Stimulated activated CD4-positive, alpha-beta T cell treated with anti-CD3 and anti-CD28 coated beads, Interleukin-15, amount 100 ng/mL, for 48 hours (primary cell): ENCODE measurements at places on chromosomes 6 and 20.

- DNase-seq = no peak
Observed at GRCh38 chr20:45268531-45268930, 14.2 kb upstream of the SLPI start.

- DNase-seq = no peak
Observed at GRCh38 chr6:78999737-79000136, 78.3 kb downstream of the PHIP start.

- DNase-seq = no peak
Observed at GRCh38 chr6:157644043-157644810, 178.8 kb upstream of the SNX9 start.

DNA sequence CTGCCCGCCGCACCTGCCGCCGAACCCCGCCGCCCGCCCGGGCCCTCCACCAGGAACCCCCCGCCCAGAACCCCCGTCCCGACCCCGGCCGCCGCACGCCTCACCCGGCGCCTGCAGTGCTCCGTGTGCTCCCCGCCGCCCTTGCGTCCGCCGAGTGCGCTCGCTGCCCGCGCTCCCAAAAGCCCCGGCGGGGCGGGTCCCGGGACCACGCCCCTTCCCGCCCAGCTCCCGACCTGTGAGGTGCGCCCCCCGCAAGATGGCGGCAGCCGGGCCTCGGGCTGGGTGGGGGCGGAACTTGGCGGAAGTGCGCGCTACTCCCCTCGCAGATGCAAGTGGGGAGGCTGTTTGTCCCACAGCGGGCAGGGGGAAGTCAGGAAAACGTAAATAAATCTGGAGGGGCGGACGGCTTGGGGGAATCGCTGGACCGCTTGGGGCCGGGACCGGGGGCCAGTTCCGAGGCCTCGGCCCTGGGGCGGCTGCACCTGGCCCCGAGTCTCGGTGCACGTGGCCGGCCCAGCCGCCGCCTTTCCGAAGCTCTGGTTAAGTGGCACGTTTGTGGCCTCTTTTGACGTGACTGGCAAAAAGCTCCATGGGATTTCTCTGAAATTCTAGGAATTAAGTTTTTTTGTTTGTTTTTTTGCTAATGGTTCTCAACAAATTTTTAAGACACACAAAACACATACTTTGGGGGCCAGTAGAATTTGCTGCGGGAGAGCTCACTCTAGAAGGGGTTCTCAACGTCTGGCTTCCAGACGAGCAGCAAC is at the start of gene EZR:
Gene EZR, minus strand, starts transcription at position 156 of the 764 bp plus-strand sequence. CDS start 1,275 bp downstream, outside the sequence.
- DNase-seq = peak; percentile 81

DNA sequence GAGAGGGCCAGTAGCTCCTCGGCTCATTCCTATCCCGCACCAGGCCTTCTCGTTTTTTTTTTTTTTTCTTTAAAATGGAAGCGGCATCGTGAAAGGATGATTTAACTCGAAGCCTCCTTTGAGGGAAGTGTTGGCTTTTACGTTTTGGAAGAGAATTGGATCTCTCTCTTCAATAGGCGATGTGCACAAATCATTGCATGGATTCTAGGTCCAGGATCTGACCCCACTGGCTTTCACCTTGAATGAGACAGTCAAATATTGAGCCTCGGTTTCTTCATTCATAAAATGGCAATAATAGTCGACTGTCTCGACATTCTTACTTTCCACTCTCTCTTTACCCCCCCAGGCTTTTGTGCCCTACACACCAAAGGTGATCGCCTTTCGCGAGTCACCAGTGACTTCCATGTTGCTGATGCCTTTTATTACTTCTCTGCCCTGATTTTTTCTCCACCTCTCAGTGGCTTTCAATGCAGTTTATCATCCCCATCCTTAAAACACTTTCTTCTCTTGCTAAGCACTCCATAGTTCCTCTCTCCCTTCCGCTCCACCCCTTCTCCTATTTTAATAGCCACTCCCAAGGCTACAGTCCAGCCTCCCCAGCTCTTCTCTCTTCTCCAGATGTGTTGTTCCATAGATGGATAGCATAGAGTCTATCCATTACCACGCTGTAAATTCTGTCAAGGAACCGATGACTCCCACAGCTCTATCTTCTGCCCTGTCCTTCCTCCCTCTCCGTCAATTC is 473 bp upstream of the DTNBP1 start:
- no peak for DNase-seq

DNA sequence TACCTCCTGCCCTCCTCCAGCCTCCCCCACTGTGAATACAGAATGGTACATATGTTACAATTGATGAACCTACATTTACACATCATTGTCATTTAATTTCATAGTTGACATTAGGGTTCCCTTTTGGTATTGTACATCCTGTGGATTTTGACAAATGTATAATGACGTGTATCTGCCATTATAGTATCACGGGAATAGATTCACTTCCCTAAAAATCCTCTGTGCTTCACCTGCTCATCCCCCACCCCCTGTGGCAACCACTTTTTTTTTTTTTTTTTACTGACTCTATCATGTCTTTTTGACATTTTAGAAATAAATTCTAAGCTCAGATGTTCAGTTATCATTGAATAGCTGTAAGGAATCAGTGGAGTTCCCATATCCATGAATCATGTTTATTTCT is 30.4 kb downstream of the HECA start:
- DNase-seq = no peak

- DNase-seq = no peak
Observed at GRCh38 chr6:56243518-56244070, 3.8 kb downstream of the COL21A1 start.

DNA sequence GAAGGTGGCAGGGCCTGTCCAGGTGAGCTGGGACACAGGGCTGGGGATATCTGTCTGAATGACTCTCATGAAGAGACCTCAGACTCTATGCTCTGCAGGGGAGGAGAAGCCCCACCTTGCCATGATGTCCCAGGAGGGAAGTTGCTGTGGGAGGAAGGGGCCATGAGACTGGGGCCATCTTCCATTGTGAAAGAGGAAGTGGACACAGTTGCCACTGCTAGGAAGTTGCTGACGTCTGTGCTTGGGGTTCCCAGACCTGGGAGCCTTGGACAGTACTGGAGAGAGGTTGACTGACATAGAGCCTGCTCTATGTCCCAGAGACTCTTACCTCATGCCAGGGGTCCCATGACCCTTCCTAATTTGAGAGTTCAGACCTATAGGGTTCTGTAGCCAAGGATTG is 24.5 kb downstream of the SIRPB1 start:
- no peak for DNase-seq

GRCh38 chr20:44646023-44646640 is 5.4 kb downstream of the ADA start:
- DNase-seq = no peak

DNA sequence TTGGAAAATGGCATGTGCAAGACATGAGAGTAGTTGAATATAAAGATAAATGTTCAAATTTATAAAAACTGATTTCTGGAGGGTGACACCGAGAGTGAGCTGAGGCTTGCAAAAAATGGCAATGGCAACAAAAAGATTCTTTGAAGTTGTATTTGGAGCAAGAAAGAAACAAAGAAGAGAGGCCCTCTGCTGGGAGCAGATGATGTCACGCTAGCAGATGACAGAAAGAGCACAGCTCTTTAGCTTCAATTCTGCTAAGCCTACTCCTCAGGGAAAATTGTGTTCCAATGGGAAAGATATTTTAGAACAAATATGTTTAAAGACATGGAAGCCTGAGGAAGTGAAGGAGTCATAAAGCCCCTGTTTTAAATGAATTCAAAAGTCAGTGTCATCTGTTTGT is 125.3 kb upstream of the NOX3 start:
- DNase-seq = no peak

GRCh38 chr6:31892821-31893220 is 4.7 kb downstream of the EHMT2 start:
- DNase-seq = no peak

DNA sequence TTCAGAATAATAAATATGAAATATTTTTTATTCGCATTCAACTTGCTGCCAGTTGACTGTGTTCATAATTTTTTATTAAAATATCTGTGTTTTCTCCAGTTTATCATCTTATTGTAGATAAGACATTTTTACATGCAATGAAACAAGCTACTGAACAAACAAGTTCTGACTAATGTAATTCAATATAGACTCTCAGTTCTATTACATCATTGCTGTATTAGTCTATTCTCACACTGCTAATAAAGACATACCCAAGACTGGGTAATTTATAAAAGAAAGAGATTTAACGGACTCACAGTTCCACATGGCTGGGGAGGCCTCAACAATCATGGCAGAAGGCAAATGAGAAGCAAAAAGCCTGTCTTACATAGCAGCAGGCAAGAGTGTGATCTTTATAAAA is 1357.7 kb upstream of the CITED2 start:
- DNase-seq = no peak

- DNase-seq = no peak
Observed at GRCh38 chr20:61810066-61810737, 255.5 kb downstream of the TAF4 start.

- no peak for DNase-seq
Observed at GRCh38 chr20:10522328-10522727, 87.2 kb downstream of the SLX4IP start.

- DNase-seq = no peak
Observed at GRCh38 chr6:36323062-36323461, 13.6 kb downstream of the BNIP5 start.

DNA sequence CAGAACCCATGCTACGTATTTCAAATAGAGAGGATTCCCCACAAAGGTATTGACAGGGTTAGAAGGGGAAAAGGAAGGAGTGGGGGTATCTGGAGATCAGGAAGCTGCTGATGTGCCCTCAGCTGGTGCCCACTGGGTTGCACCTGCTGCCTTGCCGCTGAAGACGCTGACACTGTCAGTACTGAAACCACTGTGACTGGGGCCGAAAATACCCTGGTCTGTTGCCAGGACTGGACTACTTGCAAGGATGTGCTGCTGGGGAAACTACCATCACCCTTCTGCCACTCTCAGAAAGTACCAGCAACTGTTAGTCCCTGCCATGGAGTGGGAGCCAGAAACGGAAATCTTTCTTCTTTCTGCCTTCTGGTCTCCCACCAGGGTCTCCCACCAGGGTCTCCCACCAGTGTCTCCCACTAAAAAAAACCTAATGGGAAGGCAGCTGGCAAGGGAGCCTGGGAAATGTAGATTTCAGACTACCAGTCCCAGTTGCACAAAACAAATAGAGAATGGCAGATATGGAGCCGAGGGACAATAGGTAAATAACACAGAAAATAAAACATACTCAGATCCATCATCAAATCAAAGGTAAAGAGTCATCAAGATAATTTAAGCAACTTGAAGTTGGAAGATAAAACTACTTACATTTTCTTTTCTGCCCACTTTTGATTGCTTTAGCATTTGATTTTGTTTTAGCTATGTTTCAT is 204.8 kb downstream of the TPBG start:
- DNase-seq = no peak

GRCh38 chr6:131911951-131912350 is 39.2 kb downstream of the CCN2 start:
- no peak for DNase-seq

- DNase-seq = peak; percentile 55
Observed at GRCh38 chr6:107712665-107713551, 111.2 kb downstream of the SCML4 start.

GRCh38 chr20:3580412-3580811 is 82.8 kb downstream of the GFRA4 start:
- no peak for DNase-seq

- DNase-seq = no peak
Observed at GRCh38 chr20:1888796-1889463, 6.3 kb upstream of the SIRPA start.

- no peak for DNase-seq
Observed at GRCh38 chr6:137297887-137298286, 78.7 kb upstream of the IFNGR1 start.

DNA sequence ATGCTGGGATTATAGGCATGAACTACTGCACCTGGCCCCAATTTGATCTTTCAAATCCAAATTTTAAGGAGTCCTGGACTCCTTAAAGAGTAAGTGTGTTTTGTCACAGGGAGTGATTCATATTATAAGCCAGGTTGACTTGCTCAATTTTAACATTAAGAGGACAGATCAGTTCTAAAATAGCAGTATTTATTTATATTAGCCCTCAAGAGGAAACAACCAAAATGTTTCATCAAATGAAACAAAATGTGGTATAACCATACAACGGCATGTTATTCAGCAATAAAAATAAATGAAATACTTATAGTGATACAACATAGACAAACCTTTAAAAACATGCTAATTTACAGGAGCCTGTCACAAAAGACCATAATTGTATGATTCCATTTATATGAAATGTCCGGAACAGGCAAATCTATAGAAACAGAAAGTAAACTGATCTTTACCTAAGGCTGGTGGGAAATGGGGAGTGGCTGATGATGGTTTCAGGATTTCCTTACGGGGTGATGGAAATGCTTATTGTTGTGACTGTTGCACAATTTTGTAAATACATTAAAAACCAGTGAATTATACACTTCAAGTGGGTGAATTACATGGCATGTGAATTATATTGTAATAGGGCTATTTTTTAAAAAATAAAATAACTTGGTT is 637.4 kb downstream of the MMUT start:
- no peak for DNase-seq

- DNase-seq = no peak
Observed at GRCh38 chr20:45059022-45059728, 41.8 kb downstream of the KCNS1 start.

GRCh38 chr6:93787841-93788240 is 368.5 kb upstream of the EPHA7 start:
- no peak for DNase-seq

DNA sequence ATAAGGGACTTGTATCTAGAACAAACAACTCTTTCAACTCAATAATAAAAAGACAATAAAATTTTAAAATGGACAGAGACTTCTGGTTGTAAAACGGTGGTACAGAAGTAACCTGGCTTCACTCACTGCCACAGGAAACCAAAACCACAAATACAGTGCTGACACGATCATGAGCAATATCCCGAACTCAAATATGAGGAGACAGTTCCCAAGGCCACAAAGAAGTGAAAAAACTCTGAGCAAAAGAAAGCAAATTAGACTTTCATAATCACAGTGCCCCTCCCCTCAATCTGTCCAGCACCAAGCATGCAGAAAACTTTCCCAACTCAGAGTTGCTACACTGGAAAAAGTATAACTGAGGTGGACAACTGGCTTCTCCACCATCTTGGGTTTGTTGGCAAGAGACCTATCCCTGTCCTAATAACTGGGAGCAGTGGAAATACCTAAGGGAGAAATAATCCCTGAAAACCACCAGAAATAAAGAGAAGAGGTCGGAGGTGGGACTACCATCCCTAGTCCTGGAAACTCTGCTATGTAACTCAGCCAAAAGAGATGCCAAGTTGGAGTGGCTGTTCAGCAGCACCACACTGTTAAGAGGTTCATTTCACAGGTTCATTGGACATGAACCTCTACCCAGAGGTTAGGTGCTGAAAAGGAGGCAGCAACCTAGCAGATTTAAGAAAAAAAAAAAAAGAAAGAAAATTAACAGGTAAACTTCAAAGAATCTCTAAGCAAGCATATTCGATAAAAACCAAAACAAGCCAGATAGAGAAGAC is 55.5 kb downstream of the REV3L start:
- DNase-seq = no peak

DNA sequence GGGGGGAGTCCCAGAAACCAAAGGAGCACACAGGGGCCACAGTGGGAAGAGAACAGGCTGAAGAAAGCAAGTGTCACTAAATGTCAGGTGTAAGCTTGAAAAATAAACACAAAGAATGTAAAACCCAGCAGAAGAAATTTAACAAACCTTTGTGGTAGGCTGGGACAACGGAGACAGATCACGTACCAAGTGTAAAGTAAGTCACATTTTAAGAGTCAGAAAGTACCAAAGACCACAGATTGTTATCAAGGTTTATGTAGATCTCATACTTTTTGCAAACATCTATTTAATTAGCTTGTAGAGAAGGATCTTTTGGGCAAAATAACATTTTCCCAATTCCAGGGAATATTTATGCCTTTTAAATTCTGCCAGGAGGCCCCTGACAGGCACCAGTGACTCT is 1.6 kb downstream of the CLIC5 start:
- no peak for DNase-seq
